ENCODE measurements at places on chromosomes 5 and 9.

DNA sequence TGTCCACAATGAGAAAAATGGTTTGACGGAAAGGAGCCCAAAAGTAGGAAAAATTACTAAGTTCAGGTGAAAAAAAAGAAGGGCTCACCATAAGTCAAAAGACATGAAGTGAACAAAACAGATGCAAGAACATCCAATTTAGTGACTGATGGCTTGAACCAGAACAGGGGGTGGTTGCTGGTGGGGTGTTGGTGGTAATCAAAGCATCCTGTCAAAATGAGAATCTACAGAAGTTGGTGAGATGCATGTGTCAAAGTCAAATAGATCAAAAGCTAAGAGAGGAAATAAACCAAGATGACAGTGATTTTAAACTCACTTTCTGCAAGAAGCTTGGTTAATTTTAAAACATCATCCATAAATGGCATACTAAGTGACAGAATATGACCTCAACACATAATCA is 117.4 kb downstream of the MLLT3 start:
- no peak for DNase-seq

GRCh38 chr5:15489571-15490235 is 10.3 kb upstream of the FBXL7 start:
- DNase-seq, result no peak

DNA sequence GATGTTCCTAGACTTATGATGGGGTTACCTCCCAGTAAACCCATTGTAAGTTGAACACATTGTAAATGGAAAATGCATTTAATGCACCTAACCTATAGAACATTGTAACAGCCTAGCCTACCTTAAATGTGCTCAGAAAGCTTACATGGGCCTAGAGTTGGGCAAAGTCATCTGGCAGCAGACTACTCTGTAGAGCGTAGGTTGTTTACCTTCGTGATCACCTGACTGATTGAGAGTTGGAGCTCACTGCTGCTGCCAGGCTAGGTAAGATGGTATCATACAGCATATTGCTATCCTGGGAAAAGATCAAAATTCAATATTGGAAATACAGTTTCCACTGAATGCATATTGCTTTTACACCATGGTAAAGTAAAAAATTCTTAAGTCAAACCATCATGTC is 95.4 kb downstream of the HTR4 start:
- no peak for DNase-seq

DNA sequence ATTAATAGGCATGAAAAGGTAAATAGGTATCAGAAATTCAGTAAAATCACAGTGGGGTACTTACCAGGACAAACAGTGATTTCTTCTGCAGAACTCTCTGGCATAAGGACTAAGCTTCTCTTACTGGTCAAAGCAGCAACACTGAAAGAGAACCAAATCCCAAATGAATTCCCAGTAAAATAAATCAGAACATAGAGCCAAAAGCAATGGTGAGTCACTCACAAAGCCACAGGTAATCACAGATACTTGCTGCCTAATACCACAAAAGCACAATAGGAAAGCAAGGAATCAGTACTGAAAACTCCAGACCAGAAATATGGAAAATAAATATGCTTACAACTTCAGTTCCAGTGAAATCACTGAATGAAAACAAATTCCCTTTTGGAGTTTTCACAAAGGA is 50.7 kb downstream of the UIMC1 start:
- DNase-seq, result no peak

- DNase-seq, result no peak
These were observed 1.1 kb downstream of the CFAP90 start for GRCh38 chr5:7849681-7850394.

DNA sequence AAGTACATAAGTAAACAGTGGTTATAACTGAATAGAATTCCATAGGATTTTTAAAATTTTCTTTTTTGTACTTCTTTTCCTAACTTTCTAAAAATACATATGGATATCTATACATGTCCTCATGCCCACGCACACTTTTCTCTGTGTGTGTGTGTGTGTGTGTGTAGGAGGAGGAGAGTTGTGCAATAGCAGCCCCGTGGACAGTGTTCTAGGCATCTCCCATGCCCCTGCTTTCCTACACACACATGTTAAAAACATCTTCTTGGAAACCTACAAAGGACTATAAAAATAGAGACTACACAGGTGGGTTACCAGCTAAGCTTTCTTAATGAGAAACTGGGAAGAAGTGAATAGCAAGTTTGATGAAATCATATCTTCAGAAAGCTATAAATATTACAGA is 19.8 kb upstream of the HEXB start:
- no peak for DNase-seq

DNA sequence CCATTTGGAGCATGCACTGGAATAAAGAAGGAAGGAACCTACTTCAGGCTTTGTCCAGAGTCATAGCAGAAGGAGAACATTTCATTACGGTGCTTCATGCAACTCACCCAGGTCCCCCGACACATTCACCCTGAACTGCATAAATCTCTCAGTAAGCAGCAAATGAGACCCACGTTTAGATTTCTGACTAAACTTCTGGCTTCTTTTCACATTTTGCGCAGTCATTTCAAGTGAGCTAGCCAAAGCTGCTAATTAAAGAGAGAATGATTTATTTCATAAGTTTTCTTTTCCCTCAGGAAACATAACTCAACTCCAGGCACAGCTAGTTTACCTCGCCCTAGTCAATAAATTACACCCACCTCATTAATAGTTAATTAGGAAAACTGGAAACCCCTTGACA is 88.6 kb upstream of the GAS1 start:
- no peak for DNase-seq

DNA sequence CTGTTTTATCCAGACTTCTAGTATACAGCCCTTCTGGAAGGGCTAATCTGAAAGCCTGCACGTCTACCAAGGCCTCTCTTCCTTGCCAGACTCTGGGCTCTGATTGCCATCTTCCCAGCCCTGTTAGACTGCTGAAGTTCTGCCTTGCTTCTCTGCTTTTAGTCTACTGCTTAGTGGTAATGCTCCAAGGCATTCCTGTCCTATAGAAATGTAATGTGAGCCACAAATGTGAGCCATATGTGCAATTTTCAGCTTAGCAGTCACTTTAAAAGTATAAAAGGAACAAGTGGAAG is 32.1 kb downstream of the WNK2 start:
- DNase-seq, result no peak

DNA sequence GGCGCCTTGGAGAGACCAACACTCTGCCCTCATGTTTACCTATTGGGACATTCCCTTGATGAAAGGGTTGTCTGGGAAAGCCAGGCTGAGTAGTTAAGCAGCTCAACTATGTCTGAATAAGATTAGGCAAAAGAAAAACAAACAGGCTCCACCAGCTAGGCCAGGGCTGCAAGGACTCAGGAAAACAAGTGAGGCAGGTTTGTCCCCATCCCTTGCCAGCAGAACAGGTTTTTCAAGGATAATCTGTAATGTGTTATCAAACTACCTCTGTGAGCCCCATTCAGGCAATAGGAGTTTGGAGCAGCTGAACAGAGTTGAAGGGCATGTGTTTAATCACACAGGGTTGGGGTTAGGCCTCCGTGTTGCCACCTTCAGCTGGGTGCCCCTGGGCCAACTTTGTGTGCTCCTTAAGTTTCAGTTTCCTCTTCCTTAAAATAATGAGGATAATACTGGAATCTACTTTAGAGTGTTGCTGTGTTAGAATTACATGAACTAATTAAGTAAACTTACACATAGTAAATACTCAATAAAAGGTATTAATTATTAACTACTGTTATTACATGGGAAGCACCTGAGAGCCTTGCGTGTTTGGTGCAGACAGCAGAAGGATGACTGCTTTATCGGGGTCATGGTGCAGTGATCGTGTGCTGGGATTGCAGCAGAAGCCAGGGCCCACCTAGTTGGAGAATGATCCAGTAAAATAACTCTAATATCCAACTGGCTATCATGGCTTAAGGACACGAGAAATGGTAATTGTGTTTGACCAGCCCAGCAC is 72.1 kb upstream of the ATP10B start:
- DNase-seq, result no peak

GRCh38 chr5:14364576-14365472 is 216.8 kb upstream of the OTULINL start:
- DNase-seq, result no peak

DNA sequence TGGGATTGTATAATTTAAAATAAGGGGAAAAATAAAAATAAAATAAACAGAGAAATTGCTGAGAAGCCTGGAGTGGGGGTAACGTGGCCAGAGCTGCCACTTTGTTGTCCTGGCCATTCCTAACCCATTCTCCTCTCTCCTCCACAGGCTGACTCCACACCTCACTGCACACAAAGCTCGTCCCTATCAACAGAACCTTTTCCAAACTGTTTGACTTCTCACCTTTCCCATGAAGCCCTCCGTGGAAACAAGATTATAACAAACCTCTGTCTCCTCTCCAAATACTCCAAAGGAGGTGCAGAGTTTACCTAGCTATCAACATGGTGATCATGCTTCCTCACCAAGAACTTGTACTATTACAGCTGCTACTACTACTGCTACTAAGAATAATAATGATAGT is 151.1 kb downstream of the GLIS3 start:
- no peak for DNase-seq

DNA sequence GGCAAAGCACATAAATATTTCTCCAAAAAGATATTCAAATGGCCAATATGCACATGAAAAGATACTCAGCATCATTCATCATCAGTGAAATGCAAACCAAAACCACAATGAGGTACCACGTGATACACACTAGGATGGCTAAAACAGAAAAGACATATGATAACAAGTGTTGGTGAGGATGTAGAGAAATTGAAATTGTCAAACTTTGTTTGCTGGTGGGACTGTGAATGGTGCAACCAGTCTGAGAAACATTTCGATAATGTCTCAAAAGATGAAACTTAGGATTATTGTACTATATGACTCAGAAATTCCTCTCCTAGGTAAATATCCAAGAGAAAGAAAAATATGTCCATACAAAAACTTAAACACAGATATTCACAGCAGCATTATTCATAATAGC is 8.6 kb upstream of the LHFPL2 start:
- no peak for DNase-seq

GRCh38 chr5:3365501-3366215 is 230.0 kb upstream of the IRX1 start:
- DNase-seq, result no peak

DNA sequence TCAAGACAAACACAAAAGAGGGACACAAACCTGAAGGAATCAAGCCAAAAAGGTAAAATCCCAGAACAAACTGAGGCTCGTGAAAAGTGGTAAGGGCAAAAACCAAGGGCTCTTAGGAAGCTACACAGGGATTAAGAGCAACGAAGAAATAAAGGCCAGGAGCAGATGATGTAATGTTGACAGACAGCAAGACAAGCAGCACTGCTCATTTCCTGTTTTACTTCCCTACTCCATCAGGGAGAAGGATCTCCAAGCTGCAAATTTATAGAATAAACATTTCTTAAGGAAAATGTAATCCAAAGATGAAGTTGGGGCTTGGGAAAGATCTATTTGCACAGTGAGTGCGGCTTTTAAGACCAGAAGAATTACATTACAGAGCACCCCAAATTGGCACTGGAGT is 182.3 kb upstream of the MAP1B start:
- no peak for DNase-seq

DNA sequence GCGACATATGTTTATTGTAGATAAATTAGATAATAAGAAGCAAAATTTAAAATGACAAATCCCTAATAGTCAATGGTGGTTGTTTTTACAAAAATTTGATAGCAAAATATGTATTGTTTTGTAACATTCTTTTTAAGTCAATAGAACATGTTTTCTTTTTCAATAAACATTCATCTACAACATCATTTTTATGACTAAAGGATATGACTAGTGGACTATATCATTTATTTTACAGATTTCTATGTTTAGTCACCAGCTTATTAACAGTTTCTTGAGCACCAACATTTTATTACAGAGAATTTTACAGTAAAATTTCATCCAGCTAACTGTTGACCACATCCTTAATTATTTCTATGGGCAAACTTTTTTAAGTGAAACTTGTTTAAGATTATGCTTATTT is 114.7 kb upstream of the IL7R start:
- DNase-seq, result no peak

DNA sequence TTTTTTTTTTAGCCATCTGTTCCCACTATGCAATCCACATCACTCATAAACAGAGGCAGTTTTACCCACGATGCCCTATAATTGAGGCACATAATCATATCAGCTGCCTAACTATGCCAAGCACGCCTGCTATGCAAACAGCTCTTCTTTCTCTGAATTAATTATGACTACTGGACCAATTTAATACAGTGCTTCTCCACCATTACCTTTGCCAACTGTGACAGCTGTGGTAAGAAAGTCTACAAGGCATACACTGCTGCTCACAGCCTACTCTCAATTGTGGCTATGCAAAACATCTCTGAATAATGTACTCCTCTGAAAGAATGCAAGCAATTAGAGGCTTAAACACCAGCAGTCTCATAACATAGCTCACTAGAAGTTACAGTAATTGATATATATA is 97.1 kb downstream of the DTWD2 start:
- no peak for DNase-seq

DNA sequence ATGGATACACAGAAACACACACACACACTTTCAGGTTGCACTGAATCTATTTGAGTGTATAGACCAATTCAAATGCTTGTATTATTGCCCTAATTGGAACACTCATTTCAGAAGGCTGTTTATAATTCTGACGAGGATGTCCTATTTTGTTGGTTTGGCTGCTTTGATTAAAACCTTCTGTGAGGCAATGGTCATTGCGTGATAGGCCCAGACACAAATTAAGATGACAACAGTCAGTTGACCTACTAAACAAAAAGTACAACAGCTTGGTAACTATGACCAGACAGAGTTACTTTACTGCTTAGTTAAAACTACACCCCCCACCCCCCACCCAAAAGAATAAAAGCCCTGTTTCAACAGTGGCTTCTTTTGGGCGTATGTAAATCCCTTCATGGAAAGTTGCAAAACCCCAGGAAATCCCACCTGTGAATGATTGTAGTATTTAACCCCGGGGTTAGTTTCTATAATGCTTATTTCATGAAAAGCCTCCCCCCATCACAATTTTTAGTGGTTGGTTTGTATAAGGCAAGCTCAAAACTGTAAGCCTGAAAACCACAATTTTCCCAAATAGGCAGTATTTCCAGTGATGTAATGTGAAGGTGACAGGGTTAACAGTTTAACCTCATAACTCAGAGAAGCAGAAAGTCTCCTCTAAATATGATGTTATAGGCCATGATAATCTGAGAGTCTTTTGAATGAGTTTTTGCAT is 340.8 kb downstream of the FGF10 start:
- DNase-seq, result no peak

DNA sequence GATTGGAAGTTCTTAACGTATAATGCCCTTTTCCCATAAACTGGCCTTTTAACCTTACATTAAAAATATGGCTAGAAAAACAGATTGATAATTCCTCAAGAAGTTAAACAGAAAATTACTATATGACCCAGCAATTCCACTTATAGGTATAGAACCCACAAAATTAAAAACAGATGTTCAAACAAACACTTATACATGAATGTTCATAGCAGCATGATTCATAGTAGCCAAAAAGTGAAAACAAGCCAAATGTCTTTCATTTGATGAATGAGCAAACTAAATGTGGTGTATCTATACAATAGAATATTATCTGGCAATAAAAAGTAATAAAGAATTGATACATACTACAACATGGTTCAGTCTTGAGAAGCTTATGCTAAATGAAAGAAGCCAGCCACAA is 35.5 kb downstream of the POU5F2 start:
- DNase-seq, result peak; percentile 8

GRCh38 chr9:38687389-38687842 is 32.5 kb downstream of the FAM240B start:
- DNase-seq, result no peak

- no peak for DNase-seq
These were observed 715 bp downstream of the RC3H2 start for GRCh38 chr9:122904466-122904822.
